ENCODE measurements at places on chromosomes 2 and 18.

DNA sequence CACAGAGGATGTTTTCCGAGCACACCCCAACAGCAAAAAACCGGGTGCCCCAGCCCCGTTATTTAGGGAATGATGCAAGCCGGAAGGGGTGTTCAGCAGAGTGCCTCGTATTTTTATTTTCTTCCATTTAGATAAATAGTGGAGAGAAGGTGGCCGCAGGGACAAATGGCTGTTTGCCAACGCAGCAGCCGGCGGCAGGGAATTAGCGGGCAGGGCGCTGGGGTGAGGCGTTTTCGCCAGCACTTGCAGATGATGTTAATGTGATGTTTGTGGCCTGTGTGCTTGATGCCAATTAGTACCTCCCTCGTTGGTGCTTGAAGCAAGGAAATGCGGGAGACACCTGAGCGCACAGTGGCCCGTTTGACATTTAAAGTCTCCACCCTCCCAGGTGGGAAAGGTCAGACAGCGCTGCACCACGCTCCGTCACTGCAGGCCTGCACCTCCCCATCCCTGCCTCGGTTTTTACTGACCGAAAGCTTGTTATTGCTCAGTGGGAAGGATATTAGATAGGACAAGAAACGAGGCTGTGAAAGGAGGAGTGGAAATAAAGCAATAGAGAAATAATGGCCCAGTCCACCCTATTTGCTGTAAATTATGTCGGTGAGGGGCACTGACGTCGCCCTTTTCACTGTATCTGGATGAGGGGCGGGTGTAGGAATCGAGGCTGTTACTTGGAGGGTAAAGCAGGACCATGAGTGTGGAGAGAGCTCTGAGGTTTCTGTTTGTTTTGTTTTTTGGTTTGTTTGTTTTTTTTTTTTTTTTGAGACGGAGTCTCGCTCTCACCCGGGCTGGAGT, 39.1 kb downstream of the NFATC1 start:
- DNase-seq: no peak

GRCh38 chr18:45687621-45688020, 36.4 kb upstream of the SLC14A1 start:
- DNase-seq: no peak

GRCh38 chr2:120343433-120344105, 2.4 kb upstream of the INHBB start:
- peak; percentile 42 for DNase-seq

GRCh38 chr2:3349211-3349693, 28.4 kb downstream of the EIPR1 start:
- DNase-seq: no peak

- DNase-seq: no peak
Observed at GRCh38 chr2:152462120-152462519, 127.1 kb downstream of the FMNL2 start.
